Peyer's patch (tissue), 4 donors: ENCODE measurements at places on chromosomes 2 and 18. TPM values are rescaled to one million over a fixed set of nuclear protein-coding genes. Genes with fewer than 3 reads are reported as not detected.
A peak's percentile ranks its signal among the peaks of the same experiment; 100 is the strongest.

GRCh38 chr2:212465456-212465855 lies 73.1 kb downstream of the ERBB4 start:
- no peak for DNase-seq

DNA sequence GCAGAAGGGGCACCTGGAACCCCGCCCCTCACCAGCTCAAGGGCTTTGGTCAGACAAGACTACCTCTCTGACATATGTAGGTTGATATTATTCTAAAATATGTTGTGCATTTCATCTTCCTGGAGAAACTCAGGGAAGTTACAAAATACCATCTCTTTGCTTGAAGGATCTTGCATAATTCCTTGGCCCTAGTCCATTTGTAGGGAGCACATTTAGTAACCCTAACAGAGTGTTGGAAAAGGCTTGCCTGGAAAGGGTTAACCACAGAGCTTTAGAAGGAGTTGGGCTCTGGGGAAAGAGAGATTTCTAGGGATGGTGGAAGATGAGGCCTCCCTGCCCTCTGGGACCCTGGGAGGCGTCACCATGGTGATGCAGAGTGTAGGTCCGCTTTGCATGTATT lies 143.0 kb upstream of the SLC1A4 start:
- no peak for DNase-seq

- DNase-seq, result no peak
These were observed 38.4 kb upstream of the BIN1 start for GRCh38 chr2:127145280-127145895.

DNA sequence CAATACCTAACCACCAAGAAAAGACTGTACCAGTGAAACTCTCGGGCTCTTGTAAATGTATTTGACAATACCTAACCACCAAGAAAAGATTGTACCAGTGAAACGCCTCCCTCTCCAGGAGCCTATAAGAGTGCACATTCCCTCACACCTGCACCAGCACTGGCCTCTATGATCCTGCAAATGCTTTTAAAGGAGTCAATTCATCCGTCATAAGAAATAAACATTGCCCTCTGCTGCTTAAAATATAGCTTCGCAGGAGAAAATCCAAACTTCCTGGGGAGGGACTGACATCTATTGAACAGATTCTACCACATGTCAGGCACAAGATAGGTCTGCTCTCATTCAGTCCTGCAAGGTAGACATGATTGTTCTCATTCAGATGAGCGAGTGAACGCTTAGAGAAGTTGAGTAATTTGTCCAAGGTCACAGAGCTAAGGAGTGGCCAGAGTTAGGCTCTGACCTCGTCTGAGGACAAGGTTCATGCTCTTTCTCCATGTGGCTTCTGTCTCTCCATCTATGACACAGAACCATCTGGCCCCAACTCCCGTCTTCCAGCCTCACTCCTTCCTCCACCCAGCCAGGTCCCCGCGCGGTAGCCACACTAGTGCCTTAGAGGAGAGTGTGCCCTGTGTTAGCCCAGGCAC lies 38.7 kb downstream of the MCFD2 start:
- no peak for DNase-seq

PRSS56 gene
- total RNA-seq, result not detected

DNA sequence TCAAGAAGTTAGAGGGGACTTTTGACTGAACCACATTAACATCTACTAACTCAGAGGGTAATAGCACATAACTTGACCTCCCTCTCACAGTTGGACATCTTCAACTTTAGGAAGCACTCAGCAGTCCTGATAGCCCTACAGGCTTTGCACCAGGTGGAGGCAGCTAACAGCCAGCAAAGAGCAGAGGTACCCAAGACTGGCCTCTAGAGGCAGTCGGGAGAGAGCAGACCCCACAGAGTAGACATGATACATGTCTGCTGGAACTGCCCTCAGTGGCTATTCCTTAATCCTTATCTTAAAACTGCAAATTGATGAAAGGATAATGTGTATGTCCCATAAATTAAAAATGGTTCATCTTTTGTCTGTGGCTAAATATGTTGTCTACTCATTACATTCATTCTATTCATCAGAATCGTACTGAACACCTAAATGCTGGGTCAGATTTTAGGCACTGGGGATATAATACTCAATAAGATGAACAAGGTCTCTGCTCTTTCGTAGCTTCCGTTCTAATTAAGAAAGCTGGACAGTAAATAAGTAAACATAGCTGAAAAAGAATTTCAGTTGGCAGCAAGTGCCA lies 49.8 kb downstream of the CAB39 start:
- no peak for DNase-seq

- no peak for DNase-seq
These were observed 45.6 kb downstream of the ZNF519 start for GRCh38 chr18:14086458-14087231.

GRCh38 chr2:239826786-239827522 lies 198.2 kb downstream of the NDUFA10 start:
- peak; percentile 8 for DNase-seq
